Hindlimb muscle (tissue), 1 donor: ENCODE measurements at places on chromosomes 11 and 22.

DNA sequence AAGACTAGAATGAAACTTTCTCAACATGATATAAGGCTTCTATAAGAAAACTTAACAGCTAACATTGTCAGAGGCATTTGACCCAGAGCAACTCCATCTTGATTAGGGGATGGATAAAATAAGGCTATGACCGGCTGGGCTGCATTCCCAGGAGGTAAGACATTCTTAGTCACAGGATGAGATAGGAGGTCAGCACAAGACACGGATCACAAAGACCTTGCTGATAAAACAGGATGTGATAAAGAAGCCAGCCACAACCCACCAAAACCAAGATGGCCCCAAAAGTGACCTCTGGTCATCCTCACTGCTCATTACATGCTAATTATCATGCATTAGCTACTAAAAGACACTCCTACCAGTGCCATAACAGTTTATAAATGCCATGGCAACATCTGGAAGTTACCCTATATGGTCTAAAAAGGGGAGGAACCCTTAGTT, 135.2 kb downstream of the TTC28 start:
- no peak for DNase-seq

- no peak for DNase-seq
Measured at GRCh38 chr22:42695294-42695693, 25.4 kb downstream of the A4GALT start.

GRCh38 chr22:26082866-26083265, 86.4 kb upstream of the SEZ6L start:
- DNase-seq = no peak

- DNase-seq = no peak
Measured at GRCh38 chr11:68449951-68450350, 10.6 kb upstream of the PPP6R3 start.
